ENCODE measurements at places on chromosomes 3 and 15. TPM values are rescaled to one million over a fixed set of nuclear protein-coding genes. Genes with fewer than 3 reads are reported as not detected.

Gene PRSS50
- not detected for total RNA-seq

Gene GPR62
- not detected for total RNA-seq

Gene ZIC1
- total RNA-seq, result not detected

Gene DISP2
- total RNA-seq, result 4.6 TPM

Gene PAK2
- total RNA-seq, result 73.7 TPM

Gene SLC24A1
- 8.7 TPM for total RNA-seq

Gene PRICKLE2
- total RNA-seq, result 6.0 TPM

Gene SMARCC1
- total RNA-seq, result 128 TPM

Gene NDN
- not detected for total RNA-seq

Gene SEC22C
- 33.4 TPM for total RNA-seq

- no peaks in the 10 kb centered on the region for H3K4me1 ChIP-seq
- H3K36me3 ChIP-seq, result no peaks in the 10 kb centered on the region
- H3K4me3 ChIP-seq, result no peak overlapping the region
- H3K27ac ChIP-seq, result no peak overlapping the region
- DNase-seq, result no peak
- H3K27me3 ChIP-seq, result no peaks in the 10 kb centered on the region
Measured at GRCh38 chr3:186461141-186461540, 83.0 kb downstream of the CRYGS start.

DNA sequence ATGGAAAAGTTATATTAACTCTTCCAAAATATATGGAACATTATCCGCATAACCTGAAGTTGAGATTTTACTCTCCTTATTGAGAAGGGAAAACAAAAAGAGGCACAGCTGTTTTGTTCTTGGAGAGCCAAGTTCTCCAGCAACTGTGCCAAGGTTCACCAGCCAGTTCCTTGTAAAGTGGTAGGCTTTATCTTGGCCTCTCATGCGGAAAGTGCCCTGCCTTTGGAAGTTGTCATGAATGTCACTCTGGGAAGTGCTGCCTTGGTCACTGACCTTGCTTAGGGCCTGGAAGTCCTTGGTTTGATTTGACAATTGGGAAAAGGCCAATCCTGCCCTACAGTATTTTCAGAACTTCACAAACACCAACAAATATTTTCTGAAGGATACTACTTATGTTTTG, 44.2 kb upstream of the THRB start:
- no peaks in the 10 kb centered on the region for H3K27me3 ChIP-seq
- no peak for DNase-seq
- no peaks in the 10 kb centered on the region for H3K4me1 ChIP-seq
- H3K36me3 ChIP-seq, result no peaks in the 10 kb centered on the region
- H3K27ac ChIP-seq, result no peak overlapping the region

DNA sequence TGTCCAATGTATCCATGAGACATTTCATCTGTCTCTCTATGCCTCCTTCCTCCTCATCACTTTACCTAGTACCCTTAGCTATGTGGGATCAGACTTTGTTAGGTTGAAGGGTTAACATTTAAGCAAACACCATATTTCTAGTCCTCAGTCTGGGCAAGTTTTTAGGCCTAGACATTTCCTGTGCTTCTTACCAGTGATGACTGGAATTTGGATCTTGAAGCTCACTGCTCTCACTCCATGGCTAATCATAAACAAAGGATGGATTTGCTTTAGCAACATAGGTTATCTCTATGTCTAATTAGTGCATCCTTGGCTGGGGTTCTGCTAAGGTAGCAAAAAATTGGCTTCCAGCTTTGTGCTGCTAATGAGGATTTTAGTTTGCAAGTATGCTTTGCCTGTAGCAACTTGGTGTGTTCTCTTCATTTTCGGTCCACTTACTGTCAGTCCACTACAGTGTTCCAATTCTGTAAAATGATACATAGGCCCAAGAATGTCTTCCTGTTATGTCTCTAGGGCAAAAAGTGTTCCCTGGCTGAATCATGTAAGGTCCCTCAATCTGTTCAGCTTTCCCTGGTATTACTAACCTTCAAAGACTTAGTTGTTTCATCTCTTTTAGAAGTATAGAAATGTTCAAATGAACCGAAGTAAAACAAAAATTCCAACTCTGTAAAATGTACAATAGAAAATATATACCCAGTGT, 615.4 kb downstream of the CADM2 start:
- no peaks in the 10 kb centered on the region for H3K36me3 ChIP-seq
- H3K4me1 ChIP-seq, result no peaks in the 10 kb centered on the region
- H3K4me3 ChIP-seq, result no peak overlapping the region

GRCh38 chr3:74537164-74537563, 77.3 kb downstream of the CNTN3 start:
- DNase-seq, result no peak
- H3K4me1 ChIP-seq, result no peaks in the 10 kb centered on the region
- no peaks in the 10 kb centered on the region for H3K36me3 ChIP-seq
- H3K4me3 ChIP-seq, result no peak overlapping the region
- no peaks in the 10 kb centered on the region for H3K27me3 ChIP-seq
- H3K27ac ChIP-seq, result no peak overlapping the region

DNA sequence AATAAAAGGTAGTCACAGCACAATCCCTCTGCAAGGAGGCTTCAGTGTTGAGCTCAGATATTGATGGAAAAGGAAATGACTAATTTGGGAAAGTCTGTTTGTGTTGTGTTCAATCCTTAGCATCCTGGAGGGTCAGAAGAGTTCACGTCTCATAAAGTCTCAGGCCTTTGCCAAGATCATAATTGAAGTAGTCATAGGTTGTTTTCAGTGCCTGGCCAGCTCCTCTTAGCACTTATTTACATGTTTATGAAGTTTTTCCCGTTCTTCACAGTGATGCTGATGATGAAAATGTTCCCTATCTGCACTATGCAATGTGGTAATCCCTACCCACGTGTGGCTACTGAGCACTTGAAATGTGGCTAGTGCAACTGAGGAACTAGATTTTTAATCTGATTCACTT, 61.6 kb upstream of the TGFBR2 start:
- no peaks in the 10 kb centered on the region for H3K36me3 ChIP-seq
- H3K4me3 ChIP-seq, result no peak overlapping the region
- H3K4me1 ChIP-seq, result peaks cover 3% of the 10 kb centered on the region
- no peaks in the 10 kb centered on the region for H3K27me3 ChIP-seq
- no peak overlapping the region for H3K27ac ChIP-seq

GRCh38 chr3:11950576-11950975, 53.6 kb upstream of the SYN2 start:
- DNase-seq, result no peak
- H3K36me3 ChIP-seq, result no peaks in the 10 kb centered on the region
- no peaks in the 10 kb centered on the region for H3K4me1 ChIP-seq
- H3K4me3 ChIP-seq, result no peak overlapping the region
- no peak overlapping the region for H3K27ac ChIP-seq
- H3K27me3 ChIP-seq, result no peaks in the 10 kb centered on the region

GRCh38 chr3:86930831-86931230, 60.1 kb downstream of the VGLL3 start:
- H3K27ac ChIP-seq, result no peak overlapping the region
- DNase-seq, result no peak
- no peaks in the 10 kb centered on the region for H3K4me1 ChIP-seq
- H3K4me3 ChIP-seq, result no peak overlapping the region
- H3K36me3 ChIP-seq, result no peaks in the 10 kb centered on the region

DNA sequence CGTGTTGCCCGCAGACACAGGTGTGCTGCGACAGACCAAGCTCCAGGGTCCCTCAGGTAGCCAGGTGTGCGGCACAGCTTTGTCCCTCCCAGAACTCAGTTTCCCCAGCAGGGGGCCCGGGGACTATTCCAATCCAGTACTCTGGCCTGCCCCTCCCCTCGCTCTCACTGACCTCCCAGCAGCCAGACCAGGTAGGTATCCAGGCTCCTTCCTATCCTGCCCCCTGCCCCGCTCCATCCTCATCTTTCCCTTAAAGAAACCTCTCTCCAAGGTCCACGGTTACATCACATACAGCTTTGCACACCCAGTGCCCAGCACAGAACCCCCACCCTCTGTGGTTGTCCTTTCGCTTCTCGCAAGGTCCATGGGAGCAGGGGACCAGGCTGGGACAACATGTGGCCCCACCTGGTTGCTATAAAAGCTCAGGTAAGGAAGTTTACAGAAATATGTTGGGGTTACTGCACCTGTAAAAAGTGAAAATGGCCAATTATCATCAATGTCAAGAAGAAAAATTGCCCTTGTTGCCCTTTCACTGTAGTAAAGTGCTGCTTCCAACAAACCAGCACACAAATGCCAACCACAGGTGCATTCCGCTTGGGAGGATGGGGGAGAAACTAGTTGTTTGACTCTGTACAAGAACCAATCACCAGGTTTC, 7.3 kb upstream of the CYP11A1 start:
- H3K27ac ChIP-seq, result no peak overlapping the region
- peaks cover 9% of the 10 kb centered on the region for H3K4me1 ChIP-seq
- no peaks in the 10 kb centered on the region for H3K27me3 ChIP-seq
- peak overlapping the region; percentile 77 for H3K4me3 ChIP-seq
- DNase-seq, result no peak
